ENCODE measurements at places on chromosomes 6 and 20.

- no peak for DNase-seq
Measured at GRCh38 chr6:48098923-48099322, 12.1 kb downstream of the PTCHD4 start.

DNA sequence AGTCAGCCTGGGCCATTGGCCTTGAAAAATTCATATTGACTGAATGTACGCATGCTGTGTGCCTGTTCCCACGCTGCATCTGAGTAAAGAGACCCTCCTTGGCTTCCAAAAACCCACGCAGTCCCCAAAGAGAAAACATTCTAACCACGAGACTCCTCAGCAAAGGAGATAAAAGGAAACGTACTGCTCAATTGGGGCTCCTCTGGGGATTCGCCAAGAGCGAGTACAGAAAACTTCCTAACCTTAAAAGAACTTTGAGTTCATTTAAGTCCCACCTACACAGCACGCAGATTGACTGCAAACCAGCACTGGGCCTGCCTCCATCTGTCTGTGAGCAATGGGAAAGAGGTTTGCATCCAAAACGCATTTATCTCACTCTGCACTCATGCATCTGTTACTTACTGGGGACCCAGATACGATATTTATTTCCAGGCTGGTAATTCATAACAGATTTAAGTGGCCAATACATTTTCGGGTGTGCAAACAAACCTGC, 505.9 kb upstream of the CHD6 start:
- DNase-seq = no peak

DNA sequence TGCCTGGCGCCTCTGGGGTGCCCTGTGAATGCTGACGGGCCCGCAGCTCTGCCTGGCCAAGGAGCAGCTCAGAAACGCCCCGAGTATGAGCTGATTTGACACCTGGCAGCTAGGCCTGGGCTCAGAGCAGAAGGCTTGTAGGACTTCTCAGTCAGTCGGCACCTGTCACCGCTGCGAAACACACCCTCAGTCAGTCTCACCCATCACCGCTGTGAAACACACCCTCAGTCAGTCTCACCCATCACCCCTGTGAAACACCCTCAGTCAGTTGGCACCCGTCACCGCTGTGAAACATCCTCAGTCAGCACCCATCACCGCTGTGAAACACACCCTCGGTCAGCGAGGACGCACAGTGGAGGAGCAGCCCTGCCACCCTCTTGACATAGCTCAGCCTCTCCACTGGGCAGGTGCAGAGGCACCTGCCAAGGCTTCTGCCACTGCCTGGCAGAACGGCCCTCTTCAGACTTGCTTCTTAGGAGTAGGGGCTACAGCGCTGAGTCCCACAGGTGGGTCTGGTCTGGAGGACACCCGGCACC, 109.0 kb downstream of the PSMB1 start:
- DNase-seq = no peak

- no peak for DNase-seq
Measured at GRCh38 chr6:81553216-81553615, 199.3 kb downstream of the TENT5A start.

GRCh38 chr6:69784595-69785377, 12.0 kb downstream of the LMBRD1 start:
- no peak for DNase-seq

- DNase-seq = no peak
Measured at GRCh38 chr6:109979033-109979921, 1.2 kb downstream of the GPR6 start.
